ENCODE measurements at places on chromosomes 5 and 9.

DNA sequence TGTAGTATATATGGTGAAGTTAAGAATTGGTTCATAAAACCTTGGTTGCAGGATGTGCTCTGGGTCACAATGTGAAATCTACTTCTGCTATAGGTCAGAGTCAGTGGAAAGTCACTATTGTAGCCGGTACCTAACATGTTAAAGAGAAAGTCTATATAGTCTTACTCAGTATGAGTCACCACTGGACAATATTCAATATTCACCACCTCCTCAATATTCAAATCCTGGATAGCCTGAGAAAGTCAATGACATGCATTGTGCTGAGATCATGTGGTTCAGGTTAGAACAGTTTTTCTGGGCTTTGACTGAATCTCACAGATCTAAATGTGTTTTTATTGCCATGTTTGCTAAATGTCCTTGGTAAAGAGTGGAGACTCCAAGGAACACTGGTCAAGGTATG is 108.8 kb downstream of the HMHB1 start:
- DNase-seq: peak; percentile 79

DNA sequence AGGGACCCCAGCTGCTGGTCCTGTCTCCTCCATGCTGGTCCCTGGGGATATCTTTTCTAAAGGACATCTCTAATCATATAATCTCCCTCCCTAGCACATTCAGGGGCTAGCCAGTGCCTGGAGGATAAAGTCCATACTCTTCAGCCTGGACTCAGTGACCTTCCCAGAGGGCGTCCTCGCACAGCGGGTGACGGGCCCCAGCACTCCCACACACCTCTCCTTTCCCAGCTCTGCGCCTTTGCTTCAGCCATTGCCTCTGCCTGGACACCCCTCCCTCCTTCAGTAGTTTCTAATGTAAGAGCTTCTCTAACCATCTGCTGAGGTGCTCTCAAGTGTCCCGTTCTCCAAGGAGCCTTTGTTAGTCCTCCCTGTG is 15.2 kb upstream of the TNIP1 start:
- DNase-seq: peak; percentile 15

DNA sequence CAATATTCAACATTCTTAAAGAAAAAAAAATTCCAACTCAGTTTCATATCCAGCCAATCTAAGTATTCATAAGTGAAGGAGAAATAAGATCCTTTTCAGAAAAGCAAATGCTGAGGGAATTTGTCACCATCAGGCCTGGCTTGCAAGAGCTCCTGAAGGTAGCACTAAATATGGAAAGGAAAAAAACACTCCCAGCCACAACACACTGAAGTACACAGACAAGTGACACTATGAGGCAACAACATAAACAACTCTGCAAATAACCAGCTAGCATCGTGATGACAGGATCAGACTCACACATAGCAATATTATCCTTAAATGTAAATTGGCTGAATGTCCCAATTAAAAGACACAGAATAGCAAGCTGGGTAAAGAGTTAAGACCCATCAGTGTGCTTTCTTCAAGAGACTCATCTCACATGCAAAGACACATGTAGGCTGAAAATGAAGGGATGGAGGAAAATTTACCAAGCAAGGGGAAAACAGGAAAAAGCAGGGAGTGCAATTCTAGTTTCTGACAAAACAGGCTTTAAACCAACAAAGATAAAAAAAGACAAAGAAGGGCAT is 33.1 kb downstream of the ANKRD33B start:
- DNase-seq: no peak

- peak; percentile 7 for DNase-seq
Measured at GRCh38 chr9:14056316-14056861, 257.6 kb downstream of the NFIB start.

- no peak for DNase-seq
Measured at GRCh38 chr5:157283434-157283833, 17.5 kb downstream of the CYFIP2 start.

DNA sequence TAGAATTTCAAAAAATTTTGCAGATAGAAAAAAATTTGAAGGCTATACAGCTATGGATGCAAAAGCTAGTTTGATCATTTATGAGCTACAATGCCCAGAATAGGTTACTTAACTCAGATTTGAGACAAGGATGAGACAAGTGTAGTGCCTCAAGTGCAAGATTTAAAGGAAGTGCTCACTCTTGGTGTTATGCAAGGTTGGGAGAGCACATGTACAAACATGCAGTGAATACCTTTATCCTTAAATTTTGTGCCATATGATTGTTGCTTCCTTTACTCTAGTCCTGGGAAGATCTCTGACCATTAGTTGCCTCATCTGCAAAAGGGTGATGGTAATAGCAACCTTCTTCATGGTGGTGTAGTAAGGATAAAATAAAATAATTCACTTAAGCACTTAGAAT is 31.7 kb upstream of the PPP2R2B start:
- no peak for DNase-seq

DNA sequence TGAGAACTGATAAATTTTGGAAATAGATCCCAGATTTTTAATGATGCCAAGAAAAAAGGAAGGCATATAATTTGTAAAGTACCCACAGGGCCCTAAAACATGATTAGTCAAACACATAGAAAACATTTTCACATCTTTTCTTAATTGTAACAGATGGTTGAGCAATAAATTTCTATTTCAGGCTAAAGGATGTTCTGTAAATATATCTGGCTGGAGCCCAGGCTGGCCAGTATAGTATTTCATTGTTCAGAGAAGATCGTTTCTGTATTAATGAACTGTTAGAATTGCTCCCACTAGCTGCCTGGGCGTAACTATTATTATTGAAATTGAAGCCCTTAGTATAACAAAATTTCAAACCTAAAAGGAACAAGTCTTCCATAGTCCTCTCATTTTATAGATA is 105.3 kb upstream of the SMC2 start:
- DNase-seq: no peak

DNA sequence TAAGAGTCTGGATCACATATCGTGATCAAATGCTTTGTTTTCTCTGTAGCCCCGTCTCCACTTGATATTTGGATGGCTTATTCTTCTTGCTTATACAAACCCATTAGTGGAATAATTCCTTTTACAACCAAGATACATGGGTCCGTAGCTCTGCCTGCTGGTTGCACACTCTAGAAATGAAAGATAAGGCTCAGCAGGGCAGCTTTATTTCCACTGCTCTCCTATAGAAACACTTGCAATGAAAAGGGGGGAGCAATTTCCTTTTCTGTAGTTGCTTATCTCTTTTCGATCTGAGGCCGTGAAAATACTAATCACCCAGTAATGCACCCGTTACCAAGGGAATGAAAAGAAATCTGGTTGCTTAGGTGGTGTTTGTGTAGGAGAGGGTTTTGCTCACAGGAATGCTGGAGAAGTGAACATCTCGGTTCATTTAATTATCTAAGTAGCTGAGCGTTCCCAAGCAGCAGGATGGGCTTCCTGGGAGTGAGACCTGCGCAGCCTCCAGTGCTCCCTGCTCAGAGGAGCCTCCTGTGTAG is 131.7 kb downstream of the ADAMTS16 start:
- DNase-seq: no peak

GRCh38 chr9:130663977-130664250 is 480 bp upstream of the PRDM12 start:
- DNase-seq: no peak

GRCh38 chr9:115189686-115190085 is 71.7 kb upstream of the TNC start:
- DNase-seq: peak; percentile 25

GRCh38 chr5:87258507-87258906 is 9.2 kb upstream of the RASA1 start:
- no peak for DNase-seq

GRCh38 chr5:161546095-161546469 is 443 bp downstream of the GABRB2 start:
- no peak for DNase-seq

DNA sequence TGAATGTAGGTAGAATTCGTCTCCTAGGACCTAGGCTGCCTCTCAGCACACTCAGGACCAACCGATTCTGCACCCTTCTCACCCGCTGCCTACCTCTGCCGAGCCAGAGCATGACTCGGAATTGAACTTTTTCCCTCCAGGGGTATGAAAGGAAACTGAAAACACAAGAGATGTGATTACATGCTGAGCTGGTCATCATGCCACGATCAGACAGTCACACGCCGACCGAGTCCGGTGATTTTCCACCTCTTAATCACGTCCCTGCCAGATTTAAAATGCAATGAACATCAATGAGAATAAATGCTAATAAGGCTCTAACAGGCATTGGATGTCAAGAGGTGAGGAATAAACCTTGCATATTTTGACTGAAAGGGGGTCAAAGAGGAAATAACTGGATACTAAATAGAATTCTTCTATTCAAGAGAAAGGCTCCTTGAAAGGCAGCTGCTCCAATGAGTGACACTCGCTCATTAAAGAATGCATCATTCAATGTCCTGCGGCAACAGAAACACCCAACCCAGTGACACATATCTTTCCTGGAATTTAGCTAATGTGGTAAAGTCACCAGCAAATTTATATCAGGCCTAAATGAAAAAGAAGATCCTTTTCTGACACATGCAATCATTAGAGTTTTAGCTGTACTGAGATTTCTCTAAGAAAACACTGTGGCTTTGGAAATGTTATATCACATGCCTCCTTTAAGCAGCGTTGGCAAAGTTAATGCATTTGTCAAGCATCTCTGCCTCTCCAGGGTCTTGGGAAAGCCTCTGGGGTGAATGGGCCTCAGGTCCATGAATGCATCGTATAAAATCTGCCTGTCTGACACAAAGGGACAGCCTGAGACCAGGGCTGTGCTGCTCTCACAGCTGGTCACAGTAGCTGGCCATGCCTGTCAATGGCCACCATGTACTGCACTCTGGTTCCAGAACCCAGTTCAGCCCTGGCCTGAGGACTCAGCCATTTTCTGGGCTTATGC is 128.7 kb downstream of the SPOCK1 start:
- peak; percentile 11 for DNase-seq

DNA sequence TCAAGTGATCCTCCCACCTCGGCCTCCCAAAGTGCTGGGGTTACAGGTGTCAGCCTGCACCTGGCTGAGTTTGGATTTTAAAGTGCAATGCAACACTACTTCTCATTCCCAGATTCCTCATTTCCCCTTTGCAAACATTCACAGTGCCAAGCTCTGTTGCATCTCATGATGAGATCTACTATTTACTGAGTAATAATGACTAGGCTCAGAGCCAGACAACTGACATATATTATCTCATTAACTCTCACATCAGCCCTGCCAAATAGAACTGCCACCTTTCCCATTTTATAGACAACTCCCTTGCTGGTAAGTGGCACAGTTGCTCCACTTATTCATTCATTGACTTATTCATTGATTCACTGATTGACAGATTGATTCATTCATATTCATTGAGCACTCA is 7.0 kb downstream of the PDE6A start:
- no peak for DNase-seq

DNA sequence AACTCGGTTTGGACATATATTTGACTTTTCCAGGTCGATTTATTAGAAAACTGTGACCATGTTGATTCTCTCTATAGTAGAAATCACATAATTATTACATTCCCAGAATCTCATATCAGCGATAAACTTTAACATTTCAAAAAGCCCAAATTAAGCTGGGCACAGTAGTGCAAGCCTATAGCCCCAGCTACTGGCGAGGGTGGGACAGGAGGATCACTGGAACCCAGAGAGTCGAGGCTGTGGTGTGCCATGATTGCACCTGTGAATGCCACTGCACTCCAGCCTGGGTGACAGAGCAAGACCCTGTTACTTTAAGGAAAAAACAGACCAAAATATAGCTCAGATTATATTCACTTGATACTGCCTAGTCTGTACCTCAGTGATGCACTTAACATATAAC is 128.9 kb downstream of the CPLANE1 start:
- DNase-seq: no peak

DNA sequence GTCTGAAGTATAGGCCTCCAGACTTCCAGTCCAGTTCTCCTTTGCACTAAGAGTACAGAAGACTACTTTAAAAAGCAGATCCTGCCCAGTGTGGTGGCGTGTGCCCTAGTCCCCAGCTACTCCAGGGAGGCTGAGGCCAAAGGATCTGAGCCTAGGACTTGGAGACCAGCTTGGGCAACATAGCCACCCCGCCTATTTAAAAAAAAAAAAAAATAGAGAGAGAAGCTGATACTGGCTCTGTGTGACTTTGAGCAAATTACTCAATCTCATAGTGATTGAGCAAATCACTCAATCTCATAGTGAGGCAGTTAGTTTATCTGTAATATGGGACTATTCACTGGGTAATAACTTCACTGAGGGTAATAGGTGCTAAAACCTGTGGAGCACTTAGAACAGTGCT is 43.6 kb upstream of the KDM4C start:
- DNase-seq: no peak

DNA sequence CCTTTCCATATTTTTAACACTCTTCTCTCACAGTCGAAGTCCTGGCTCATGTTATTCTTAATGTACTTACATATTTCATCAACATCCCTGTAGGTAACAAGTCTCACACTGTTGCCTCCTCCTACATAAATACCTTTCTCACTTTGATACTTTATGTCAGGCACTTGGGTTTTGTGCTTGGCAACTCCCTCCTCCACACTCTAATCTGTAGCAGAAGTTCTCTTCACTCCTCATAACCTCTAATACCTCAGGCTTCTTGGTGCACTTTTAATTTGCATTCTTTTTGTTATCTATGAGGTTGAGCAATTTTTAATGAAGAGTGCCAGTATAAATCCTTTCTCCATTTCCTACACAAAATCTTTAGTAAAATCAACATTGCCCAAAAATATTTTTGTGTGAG is 24.1 kb upstream of the ARRDC3 start:
- DNase-seq: no peak

- DNase-seq: peak; percentile 70
Measured at GRCh38 chr9:16309469-16310271, 560.8 kb downstream of the BNC2 start.

DNA sequence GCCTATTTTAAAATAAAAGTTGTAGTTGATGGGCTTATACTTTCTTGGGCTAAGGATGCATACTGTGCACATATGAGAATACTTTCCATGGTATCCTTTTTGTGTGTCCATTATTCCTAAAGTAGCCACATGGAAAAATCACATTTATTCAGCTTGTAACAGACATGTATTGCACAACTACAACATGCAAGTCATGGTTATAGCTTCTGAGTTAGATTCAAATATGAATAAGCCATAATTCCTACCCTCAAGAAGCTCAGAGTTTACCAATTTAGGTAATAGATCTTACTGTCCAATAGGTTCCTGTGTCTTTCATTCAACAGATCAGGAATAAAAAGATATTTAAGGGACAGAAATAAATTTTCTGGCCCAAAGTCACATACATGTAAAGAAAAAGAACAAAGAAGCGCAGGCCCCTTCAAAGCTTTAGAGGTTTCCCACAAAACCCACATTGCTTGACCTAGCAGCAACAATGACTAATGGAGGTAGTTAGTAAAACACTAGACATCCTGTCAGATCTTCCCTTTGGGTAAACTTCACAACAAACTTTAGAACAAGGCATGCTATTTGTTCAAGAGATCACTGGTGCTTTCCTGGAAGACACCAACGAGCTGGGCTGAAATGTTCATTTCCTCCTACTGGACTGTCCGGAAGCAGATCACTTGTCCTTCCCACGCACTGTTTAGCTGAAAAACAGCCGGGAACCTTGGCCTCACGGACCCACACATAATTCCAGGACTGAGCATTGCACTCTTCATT is 78.4 kb upstream of the ITGA1 start:
- no peak for DNase-seq

DNA sequence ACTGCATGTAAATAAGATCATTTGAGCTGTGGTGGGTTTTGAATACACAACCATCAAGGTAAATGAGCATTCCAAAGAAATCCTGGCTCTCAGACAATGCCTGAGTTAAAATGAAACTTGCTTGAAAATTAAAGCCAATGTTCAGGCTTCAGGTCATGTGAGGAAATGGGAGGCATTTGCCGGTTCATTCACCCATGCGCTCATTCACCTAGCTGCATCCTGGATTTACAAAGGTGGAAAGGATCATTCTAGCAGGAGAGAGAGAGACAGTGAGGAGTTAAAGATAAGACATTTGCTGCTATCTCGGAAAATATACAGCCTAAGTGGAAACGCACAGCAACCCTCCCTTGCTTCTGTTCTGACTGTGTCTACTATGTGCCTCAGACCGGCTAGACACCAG is 143.8 kb upstream of the KLF4 start:
- DNase-seq: no peak
